ENCODE measurements at places on chromosomes 12 and 14.

DNA sequence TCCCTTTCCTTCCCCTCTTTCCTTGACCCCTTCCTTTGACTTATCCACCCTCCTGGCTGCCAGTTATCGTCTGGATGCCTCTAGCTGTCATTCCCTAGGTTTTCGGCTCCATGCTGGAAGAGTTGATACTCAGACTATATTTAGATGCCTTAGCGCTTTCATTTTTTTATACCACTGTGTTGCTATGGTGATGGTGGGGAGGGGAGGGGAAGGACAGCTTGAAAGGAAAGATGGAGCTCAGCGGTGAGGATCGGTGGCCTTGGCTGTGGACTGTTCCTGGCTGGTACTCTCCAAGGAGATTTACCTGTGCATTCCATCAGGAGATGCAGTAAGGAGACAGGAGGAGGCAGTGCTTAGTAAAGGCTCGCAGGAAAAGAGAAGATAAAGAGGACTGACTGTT lies 108.7 kb downstream of the SLC8A3 start:
- DNase-seq = no peak

DNA sequence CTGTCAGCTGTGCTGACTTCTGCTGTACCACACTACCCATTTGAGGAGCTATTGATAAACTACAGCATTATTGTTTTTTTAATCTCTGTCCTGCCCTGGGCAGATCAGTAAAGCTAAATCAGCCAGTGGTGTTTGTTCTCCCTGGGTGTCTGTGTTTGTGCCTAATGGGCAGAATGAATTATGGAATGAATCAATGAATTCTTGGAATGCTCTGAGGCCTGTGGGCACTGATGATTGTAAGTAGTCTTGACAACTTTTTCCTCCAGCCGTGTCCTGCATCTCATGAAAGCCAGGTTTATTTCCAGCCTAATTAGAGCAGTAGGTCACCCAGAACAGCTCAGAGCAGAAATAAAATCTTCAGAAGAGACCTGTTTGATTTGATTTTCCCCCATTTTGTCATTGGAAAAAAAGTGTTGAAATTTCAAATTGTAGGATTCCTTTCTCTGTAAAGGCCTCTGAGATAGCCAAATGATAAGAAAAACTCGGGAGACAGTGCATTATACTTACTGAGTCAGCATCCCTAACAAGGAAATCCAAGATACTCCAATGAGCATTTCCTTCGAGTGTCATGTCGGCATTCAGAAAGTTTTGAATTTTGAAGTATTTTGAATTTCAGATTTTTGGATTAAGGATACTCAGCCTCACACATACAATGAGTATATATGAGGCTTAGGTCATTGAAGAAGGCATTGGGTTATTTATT lies 19.4 kb upstream of the EVL start:
- DNase-seq = no peak

- peak; percentile 58 for DNase-seq
These were observed at the start of gene ENO2 for GRCh38 chr12:6914246-6914946. ENO2 (plus strand) TSS chr12:6914580; CDS start chr12:6915833, 1,253 bp downstream.

DNA sequence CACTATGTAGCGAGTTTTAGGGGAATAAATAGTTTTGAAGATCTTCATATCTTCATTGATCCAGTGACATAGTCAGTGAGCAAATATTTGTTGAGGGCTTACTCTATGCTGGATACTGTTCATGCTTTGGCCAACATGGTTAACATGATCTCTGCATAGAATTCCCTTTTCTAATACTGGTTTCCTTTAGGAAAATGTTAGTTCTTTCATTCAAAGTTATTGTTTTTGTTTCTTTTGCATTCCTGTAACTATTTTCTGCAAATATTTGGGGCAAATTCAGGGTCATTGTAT lies 226.5 kb downstream of the C12orf50 start:
- DNase-seq = no peak

GRCh38 chr12:42469355-42470175 lies 120.0 kb downstream of the PRICKLE1 start:
- no peak for DNase-seq

DNA sequence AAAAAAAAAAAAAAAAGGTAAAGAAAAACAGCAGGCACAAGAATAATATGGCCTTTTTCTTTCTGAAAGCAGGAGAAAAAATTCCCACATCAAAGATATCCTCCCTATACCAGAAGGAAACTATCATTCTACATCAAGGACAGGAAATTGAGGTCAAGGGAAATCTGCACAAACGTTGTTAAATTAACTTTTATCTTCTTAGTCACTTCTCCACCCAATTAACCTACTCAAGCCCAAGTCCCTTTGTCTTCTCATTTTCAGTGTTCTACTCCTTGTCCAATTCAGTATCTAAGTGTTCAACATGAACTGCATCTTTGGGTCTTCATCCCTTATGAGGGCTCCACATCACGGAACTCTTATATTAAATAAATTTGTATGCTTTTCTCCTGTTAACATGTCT lies 15.7 kb downstream of the NDUFA12 start:
- DNase-seq = no peak

GRCh38 chr14:105862581-105863239 lies 336.3 kb downstream of the TMEM121 start:
- no peak for DNase-seq

Data from H4 (cell line).